ENCODE measurements at places on chromosomes 7 and 10. TPM values are rescaled to one million over a fixed set of nuclear protein-coding genes. Genes with fewer than 3 reads are reported as not detected.

Gene PRSS37
- not detected for total RNA-seq

Gene SFR1
- 5.5 TPM for total RNA-seq

Gene SUN3
- total RNA-seq, result not detected

Gene C7orf57
- total RNA-seq, result not detected

Gene SYT15B
- not detected for total RNA-seq

Gene ERVW-1
- total RNA-seq, result not detected

Gene BHLHA15
- total RNA-seq, result 1.4 TPM

Gene ABCC2
- 1.2 TPM for total RNA-seq

Gene TEX36
- total RNA-seq, result not detected
